Right ventricle myocardium inferior (tissue), 1 donor: ENCODE measurements at places on chromosomes 12 and 14. TPM values are rescaled to one million over a fixed set of nuclear protein-coding genes. Genes with fewer than 3 reads are reported as not detected.

Gene NDRG2
- 321 TPM for total RNA-seq

Gene INHBE
- not detected for total RNA-seq

Gene LALBA
- not detected for total RNA-seq

Gene LRIG3
- 3.8 TPM for total RNA-seq

Gene CRIP2
- total RNA-seq: 1,081 TPM

DNA sequence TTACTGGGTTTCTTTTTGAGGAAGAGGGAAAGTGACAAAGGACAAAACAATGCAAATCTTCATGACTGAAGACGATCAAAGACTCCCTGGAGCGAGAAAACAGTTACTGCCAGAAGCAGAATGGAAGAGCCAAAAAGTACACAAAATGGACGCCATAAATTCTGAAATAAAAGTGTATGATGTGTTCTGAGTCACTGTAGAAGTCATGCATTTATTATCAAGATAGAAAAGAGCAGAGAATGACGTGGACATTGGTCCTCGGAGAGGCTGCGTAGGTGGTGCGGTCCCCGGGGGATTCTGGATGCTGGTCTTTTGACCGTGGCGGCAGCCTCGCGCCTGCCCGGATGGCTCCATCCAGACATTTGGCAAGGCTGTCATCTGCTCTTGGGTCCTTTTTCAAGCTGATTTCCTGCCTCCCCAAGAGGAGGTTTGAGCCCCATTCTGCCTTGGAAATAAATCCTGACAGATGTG lies 52.8 kb downstream of the C14orf132 start:
- DNase-seq: no peak

- DNase-seq: no peak
Measured at GRCh38 chr12:65889144-65889880, 65.0 kb downstream of the HMGA2 start.

GRCh38 chr12:70829070-70829469 lies 91.5 kb downstream of the PTPRR start:
- no peak for DNase-seq

DNA sequence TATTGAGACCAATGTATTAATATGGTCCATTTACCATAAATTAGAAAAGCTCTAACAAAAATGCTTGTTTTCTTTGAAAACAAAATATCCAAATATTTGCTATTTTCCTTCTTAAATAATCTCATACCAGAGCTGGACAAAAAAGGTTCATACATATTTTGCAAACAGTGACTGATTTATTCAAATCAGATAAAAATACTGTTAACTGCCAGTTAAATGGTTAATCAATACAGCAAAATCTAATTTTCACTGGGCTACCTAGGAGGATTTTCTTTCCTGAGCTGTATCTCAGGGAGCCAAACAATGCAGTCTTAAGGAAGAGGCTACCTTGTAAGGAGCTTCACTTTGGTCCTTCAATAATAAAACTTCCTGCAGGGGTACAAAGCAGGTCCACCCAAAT lies 2.0 kb downstream of the FERMT2 start:
- DNase-seq: no peak

DNA sequence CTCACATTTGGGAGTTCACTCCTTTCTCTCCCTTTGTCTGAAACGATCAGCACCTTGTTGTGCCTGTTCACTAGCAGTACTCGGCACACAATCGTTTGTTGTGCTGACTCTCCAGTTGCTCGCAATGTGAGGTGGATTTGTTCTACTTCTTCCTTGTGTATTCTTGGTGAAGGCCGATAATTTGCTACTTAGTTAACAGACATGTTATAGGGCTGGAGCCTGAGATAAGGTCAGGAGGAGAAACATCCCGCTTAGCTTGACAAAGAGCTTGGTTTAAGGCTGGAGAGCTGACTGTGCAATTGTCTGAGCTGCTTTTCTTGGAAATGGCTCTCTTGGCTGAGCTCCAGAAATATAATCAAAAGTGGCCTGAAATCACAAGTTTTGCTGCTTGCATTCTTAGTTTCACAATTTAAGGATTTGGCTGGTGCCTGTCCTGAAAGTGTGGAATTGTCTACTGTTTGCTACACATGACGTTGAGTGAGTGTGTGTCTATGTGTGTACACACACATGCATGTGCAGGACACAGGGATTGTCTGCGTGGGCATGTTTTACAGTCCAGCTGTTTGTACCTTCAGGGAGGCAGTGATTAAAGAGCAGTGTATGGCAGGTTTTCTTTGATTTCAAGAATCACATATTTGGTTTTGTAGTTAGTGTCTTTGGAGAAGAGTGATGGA lies 77.7 kb downstream of the ARF6 start:
- DNase-seq: no peak
